ENCODE measurements at places on chromosomes 3 and 15.

DNA sequence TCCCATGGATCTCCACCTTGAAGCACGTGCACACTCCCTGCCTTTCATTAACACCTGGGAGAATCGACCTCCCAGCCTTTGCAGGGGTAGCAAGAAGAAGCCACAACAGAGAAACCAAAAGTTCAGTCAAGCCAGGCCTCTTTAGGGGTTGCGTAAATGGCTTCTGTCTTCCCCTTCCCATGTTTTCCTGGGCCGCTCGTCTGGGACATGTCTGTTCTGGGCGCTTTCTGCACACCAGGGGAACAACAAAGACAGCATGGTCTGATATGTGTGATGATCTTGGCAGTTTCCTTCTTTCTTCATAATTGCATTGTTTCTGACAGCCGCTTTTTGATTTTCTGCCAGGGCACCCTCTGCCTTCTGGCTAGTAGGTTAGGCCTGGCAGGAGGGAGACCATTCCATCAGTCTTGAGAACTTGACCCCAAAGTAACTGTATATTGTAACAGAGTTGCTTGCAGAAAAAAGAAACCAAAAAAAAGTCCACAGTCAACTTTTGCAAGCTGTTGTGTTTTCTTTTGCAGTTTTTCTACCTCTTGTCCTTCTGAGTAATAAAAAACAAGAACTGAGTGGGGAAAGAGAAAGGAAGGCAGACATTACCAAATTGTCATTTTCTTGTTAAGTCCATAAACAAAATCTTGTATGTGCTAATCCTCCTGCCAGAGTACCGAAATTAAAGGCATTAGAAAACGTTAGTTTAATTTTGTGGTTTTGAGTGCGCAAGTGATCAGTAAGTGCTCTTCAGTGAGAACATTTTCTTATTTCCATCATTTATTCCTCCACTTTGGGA is 56.0 kb upstream of the FURIN start:
- H3K27me3 ChIP-seq = no peaks in the 10 kb centered on the region
- no peak for DNase-seq
- no peak overlapping the region for H3K27ac ChIP-seq

DNA sequence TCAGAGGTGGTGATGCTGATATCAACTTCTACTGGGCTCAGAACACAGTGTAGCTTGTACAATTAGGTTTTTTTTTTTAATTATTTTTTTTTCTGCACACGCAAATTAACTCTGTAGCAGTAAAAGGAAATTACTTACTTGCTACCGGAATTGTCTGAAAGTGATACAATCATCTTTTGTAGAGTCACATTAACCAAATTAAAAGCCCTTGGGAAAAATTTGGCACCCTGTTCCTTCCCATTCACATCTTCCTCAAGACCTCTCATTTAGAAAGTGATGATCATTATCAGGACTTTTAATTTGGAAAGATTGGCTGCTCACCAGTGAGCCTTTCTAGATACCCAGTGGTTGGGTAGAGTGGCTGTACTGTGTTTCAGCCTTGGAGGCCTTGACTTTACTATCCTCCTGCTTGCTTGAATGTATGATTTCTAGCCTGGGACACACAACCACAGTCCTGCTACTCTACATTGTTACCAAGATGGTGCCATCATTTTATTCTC is 158.3 kb downstream of the ECT2 start:
- no peak overlapping the region for H3K4me3 ChIP-seq
- DNase-seq = no peak
- H3K27me3 ChIP-seq = no peaks in the 10 kb centered on the region
- no peaks in the 10 kb centered on the region for H3K4me1 ChIP-seq

- DNase-seq = no peak
- H3K4me1 ChIP-seq = no peaks in the 10 kb centered on the region
- H3K4me3 ChIP-seq = no peak overlapping the region
- no peak overlapping the region for H3K27ac ChIP-seq
- H3K27me3 ChIP-seq = no peaks in the 10 kb centered on the region
These were observed 55.5 kb downstream of the IL12A start for GRCh38 chr3:160044121-160044520.

DNA sequence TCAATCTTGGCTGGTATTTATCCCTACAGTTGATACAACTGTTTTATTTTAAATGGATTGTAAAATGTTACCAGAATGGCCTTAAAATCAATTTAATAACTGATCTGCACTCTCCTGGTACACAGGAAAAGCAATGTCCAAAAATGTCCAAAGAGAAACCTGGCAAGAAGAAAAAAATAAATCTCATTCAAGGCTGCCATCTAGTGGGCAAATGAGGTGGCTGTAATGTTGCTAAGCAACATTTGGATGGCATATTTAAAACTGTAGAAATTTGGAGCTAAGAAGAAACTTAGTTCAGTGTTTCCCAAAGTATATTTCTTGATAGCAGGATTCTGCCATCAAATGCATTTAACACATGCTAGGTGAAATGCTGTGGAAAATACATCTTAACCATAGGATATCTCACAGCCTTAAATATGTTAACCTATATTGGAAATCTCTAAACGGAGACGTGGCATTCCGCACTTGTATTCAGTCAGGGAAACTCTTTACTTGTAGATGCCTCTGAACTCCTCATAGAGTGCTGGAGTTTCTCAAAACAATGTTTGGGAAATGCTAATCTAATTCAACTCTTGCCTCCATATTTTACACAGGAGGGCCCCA is 216.8 kb downstream of the ERC2 start:
- no peak for DNase-seq
- no peaks in the 10 kb centered on the region for H3K27me3 ChIP-seq
- no peaks in the 10 kb centered on the region for H3K36me3 ChIP-seq
- H3K4me3 ChIP-seq = no peak overlapping the region
- H3K27ac ChIP-seq = no peak overlapping the region

DNA sequence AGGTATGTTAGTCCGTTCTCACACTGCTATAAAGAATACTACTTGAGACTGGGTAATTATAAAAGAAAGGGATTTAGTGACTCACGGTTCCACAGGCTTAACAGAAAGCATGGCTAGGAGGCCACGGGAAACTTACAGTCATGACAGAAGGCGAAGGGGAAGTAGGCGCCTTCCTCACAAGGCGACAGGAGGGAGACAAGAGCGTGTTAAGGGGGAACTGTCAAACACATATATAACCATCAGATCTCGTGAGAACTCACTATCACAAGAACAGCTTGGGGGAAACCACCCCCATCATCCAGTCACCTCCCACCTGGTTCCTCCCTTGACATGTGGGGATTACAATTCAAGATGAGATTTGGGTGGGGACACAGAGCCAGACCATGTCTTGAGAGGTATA is 30.4 kb downstream of the SPRED1 start:
- H3K4me3 ChIP-seq = no peak overlapping the region
- no peaks in the 10 kb centered on the region for H3K36me3 ChIP-seq
- DNase-seq = no peak
- H3K27ac ChIP-seq = no peak overlapping the region

DNA sequence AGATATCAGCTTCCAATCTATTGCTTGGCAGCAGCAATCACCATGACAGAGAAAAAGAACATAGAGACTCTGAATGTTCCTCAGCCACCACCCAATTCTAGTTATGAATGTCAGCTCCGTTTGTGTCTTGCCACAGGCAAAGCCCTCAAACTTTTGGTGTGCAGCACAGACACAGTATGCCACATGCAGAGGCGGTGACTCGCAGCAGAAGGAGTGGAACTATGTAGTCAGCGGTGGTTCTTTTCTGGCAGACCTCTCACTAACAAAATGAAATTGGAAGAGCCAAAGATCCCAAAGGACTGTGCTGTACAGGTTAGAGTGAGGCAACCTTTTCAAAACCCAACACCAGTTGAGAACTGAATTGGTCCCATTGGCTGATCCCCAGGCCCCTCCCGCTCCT is 220.9 kb downstream of the SLC9A9 start:
- H3K36me3 ChIP-seq = no peaks in the 10 kb centered on the region
- H3K27ac ChIP-seq = no peak overlapping the region
- no peak for DNase-seq

GRCh38 chr15:31352339-31352751 is 25.7 kb downstream of the KLF13 start:
- no peak overlapping the region for H3K4me3 ChIP-seq
- no peaks in the 10 kb centered on the region for H3K27me3 ChIP-seq
- no peaks in the 10 kb centered on the region for H3K36me3 ChIP-seq
- H3K4me1 ChIP-seq = peaks cover 45% of the 10 kb centered on the region
- DNase-seq = peak; percentile 87
